Cardiac septum (tissue), 1 donor: ENCODE measurements at places on chromosomes 4 and X. TPM values are rescaled to one million over a fixed set of nuclear protein-coding genes. Genes with fewer than 3 reads are reported as not detected.

- DNase-seq, result no peak
Observed at GRCh38 chr4:144402176-144402575, 243.8 kb upstream of the HHIP start.

DNA sequence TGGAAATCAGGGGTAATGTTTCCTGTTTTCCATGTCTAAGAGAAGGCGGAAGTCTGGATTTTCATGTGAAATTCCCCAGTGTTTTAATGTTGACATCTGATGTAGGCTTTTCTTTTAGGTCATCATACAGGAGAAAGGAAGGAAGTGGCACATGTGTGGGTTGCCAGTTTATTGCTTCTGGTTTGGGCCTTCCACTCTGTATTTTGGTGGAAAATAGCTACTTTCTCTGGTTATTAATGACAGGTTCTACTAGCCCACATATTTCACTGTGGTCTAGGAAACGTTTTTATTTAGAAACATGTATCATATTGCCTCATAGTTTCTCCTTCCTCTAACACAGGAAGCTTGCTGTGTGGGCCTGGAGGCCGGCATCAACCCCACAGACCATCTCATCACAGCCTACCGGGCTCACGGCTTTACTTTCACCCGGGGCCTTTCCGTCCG is 7.2 kb downstream of the PDHA1 start:
- DNase-seq, result no peak

- no peak for DNase-seq
Observed at GRCh38 chr4:81453024-81453423, 18.7 kb downstream of the RASGEF1B start.

DNA sequence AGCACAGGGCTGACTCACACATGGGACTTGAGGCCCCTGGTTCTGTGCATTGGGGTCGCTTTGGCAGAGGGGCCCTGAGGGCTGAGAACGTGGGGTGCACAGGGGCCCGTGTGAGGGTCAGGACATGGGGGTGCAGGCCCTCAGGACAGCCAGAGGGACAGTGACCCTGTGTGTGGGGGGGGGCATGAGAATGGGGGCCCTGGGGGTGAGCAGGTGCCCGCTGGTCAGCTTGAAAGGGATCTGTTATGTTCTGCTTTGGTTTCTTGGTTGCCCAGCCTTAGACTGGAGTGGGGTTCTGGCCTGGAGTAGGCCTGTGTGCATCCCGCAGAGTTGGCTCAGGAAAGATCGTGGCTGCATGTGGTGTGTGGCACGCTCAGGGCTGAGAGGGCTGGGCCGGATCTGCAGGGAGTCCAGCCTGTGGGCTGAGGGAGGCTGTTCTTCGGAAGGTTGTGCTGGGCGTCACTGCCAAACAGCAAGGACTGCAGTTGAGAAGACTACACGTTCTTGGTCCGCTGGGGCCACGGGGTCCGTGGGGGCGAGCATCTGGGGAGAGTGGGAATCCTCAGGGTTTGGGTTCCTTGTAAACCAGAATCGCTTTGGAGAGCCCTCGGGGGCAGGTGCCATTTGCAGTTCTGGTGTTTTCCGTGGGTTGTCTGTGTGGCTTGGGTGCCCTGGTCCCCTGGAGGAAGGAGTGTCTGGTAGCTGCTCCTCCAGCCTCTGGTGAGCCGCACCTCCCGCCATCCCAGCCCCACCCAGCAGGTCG is 15.2 kb upstream of the UVSSA start:
- no peak for DNase-seq

- no peak for DNase-seq
Observed at GRCh38 chr4:168432419-168433146, 47.7 kb downstream of the DDX60L start.

GRCh38 chrX:54007682-54008081 is 36.6 kb downstream of the PHF8 start:
- DNase-seq, result no peak

DNA sequence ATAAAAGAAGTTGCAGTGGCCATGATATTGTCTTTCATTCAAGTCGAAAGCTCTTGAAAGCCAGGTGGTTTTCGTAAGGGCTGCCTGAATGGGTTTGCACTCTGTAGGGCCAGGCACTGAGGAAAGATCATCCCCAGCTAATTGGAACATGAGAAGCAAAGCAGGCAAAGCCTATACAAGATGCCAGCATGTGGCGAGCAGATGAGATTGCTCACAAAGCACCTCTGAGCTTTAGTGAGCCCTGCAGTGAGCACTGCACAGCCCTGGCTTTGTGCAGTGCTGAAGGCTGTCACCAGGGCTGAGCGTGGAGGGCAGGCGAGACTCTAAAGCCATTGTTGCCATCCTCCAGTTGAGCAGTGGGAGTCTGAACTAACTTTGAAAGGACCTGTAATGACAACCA is 53.8 kb downstream of the HADH start:
- no peak for DNase-seq

DNA sequence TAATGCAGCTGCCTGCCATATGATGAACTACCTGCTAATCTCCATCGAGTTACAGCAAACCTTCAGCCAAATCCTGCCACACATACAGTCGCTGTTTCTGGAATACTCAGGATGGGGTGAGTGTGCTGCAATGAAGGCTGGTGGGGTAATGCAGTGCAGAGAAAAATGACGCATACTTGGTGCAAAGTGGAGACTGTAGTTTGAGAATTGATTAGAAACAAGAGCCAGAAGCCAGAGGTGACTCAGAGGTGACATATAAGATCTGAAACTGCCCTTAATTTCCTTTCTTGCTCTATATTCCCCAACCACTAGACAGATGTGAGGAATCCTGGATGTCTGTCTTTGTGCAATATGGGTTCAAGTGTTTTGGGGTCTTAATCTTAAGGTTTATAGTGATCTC is 22.0 kb downstream of the C4orf54 start:
- no peak for DNase-seq

DNA sequence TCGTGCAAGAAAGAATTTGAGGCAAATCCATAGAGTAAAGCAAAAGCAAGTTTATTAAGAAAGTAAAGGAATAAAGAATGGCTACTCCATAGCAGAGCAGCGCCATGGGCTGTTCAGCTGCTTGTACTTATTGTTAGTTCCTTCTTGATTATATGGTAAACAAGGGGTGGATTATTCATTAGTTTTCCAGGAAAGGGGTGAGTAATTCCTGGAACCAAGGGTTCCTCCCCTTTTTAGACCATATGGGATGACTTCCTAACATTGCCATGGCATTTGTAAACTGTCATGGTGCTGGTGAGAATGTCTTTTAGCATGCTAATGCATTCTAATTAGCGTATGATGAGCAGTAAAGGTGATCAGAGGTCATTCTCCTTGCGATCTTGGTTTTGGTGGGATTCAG is 23.5 kb upstream of the CEP135 start:
- DNase-seq, result no peak

GRCh38 chr4:38036548-38036947 is 76.3 kb downstream of the PTTG2 start:
- no peak for DNase-seq

DNA sequence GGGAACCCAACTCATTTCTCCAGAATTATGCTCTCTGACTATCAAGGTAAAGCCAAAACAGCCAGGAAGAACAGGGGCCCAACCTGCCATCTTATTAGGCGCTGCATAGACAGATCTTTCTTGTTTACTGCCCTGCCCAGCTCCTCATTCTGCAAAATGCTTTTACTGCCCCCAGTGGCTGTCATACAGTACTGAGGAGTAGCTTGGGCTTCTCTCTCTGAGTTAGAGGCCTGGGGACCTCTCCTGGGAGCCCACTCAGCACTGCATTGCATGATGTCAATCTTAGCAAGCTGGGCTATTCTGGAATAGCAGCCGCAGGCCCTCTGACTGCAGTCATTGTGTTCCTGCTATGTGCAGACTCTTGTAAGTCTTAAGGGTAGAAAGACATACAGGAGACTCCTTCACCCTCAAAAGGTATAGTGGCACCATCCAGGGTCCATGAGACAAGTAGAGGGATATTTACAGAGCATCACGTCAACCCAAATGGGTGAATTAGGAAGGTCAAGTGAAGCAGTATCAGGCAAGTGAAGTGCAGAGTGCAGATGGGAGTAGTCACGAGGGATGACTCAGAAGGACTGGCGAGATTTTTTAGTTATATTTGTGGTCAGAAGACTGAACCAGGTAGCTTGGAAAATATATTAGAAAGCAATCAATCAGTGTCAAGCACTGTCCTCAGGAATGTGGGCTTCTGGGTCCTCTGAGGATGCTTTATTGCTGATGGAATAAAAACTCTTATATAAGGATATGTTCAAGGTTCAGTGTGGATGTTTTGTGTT is 294.1 kb upstream of the SFRP2 start:
- no peak for DNase-seq

DNA sequence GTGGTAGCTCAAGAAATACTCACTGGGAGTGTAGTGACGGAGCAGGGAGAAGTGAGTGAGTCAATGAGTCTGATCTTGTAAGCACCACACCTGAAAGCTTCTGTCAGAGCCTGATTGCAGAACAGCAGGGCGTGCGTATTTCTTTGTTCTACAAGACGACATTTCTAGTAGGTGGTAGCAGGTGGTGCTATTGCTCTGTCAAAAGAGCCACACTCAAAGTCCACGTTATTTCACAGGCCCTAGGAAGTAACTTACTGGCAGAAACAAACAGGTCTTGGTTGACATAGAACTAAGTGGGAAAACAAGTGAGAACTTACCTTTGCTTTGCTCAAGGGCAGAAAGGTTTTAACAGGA is 46.4 kb upstream of the SPRY1 start:
- no peak for DNase-seq

- DNase-seq, result no peak
Observed at GRCh38 chr4:119014658-119015057, 121.0 kb upstream of the MYOZ2 start.

DNA sequence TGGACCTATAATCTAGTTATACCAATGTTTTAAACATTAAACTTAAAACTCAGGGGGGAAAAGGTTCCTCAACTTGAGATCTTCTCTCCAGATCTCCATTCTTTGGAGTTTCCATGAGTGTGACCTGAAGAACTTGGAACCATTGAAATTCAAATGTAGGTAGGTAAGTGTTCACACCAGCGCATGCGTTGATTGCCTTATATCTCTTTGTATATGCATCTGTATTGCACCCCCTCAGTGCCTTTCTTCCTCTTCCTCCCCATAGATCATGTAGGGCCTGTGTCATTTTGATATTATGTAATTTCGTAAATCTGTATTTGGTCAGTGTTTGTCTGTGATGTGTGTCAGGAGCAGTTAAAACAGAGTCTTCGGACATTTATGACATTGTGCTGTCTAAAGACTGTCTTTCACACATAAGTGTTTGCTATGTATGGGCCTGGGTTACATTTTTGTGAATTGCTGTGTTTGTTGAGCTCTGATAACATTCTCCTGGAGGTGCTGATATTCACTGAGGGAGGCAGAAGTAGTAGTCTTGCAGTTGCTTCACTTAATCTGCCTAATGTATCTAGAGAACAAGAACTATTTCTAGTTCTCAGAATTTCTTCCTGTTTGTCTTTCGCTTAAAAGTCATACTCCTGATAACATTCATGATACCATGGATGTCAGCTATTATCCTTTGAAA is 126.3 kb downstream of the RAP1GDS1 start:
- no peak for DNase-seq

DNA sequence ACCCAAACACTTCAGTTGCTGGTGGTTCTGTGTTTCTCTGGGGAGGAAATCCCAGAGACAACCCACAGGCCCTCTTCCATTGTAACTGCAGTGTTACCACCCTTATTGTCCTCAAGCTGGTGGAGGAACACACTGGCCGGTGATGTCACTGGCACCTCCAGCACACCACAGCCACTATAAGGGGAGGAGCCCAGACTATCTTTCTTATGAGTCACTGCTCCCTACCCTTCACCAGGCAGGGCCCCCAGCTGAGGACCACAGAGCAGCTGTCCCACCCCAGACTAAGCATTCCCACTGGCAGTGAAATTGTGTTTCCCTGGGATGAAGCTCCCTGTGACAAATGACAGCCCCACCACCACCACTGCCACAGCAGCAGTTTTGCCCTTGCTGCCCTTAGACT is 171.8 kb upstream of the FGF16 start:
- no peak for DNase-seq

GRCh38 chr4:184419976-184420375 is 54.4 kb downstream of the IRF2 start:
- DNase-seq, result no peak

- DNase-seq, result no peak
Observed at GRCh38 chrX:106932492-106932923, 12.3 kb downstream of the CLDN2 start.

DNA sequence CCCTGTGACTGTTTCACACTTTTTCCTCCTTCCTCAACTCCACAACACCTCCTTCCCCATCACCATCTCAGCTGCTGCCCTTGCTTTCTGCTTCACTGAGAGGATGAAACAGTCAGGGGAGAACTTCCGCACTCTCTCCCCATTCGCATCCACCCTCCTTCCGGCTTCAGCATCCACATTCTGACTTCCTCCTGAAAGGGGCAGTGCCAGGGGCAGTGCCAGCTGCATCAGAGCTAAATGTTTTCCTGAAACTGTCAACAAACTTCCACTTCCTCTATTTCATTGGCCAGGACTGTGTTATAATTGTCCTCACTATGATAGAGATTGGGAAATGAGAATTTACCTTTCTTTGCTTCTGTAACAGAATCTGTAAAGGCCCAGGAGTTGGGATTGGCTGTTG is 18.2 kb upstream of the RASL11B start:
- DNase-seq, result no peak

- DNase-seq, result no peak
Observed at GRCh38 chrX:69543572-69543971, 39.4 kb downstream of the NALF2 start.

GRCh38 chrX:81414630-81415029 is 212.7 kb downstream of the SH3BGRL start:
- DNase-seq, result no peak

- DNase-seq, result no peak
Observed at GRCh38 chr4:141933978-141934377, 297.6 kb downstream of the IL15 start.

GRCh38 chr4:38130884-38131283 is 170.7 kb downstream of the PTTG2 start:
- DNase-seq, result no peak

Gene RASGEF1B
- total RNA-seq, result 2.4 TPM

Gene TKTL2
- total RNA-seq, result not detected

Gene ACOX3
- total RNA-seq, result 29.3 TPM

Gene FAM9C
- total RNA-seq, result not detected

Gene USP27X
- 2.3 TPM for total RNA-seq

Gene SEC31A
- 140 TPM for total RNA-seq

Gene BLOC1S4
- total RNA-seq, result 7.5 TPM

Gene SERTM2
- total RNA-seq, result 0.08 TPM

Gene GUCY1B1
- 17.0 TPM for total RNA-seq

Gene IGSF1
- 16.3 TPM for total RNA-seq
